COLO829 (cell line): ENCODE measurements at places on chromosomes 12 and 14.

- no peak for DNase-seq
Observed at GRCh38 chr14:25667387-25667786, 617.4 kb upstream of the STXBP6 start.

DNA sequence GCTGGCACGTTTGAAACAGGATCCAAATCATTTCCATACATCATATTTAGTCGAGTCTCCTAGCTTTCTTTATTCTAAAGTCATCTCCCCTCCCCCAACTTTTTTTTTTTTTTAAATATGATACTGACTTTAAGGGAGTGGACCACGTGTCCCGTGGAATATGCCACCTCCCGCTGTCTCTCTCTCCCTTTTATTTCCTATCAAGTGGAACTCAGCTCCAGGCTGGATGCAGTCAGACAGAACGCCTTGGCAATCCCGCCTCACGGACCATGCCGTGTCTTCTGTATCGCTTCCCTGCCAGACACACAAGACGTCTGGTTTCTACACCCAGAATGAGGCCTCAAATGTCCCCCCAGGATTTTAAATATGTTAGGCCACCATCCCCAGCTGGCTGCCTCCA lies 21.2 kb downstream of the BCL7A start:
- no peak for DNase-seq

DNA sequence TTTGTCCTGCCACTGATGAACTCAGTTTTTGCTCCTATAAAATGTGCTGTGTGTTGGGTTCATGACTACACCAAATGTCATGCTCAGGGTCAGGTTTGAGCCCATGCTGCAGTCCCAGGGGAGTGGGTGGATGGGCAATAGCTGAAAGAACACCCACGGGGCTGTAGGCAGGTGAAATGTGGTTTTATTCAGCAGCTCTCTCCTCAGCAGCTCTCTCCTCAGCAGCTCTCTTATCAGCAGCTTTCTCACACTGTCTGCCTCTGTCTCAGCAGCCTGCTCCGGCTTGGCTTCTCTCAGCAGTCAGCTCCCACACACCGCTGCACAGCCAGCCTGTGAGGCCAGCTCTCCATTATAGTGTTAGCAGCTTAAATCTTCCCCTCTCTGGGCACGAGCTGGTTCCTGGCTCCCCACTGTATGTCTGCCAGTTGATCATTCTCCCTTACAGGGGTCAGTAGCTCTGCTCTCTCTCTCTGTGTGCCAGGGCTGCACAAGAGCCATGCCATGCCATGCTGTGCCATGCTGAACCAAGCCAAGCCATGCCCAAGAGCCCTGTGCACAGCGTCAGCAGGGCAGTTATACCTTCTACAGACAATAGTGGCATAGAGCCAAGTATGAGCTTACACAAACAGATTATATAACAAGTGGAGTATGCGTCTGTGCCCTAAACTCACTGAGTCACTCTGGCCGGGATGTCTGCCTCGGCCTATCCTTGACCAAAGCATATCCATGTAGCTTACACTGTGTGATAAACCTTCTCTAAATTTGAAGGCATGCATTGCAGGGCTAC lies 303.3 kb upstream of the TMPO start:
- no peak for DNase-seq

GRCh38 chr12:84222841-84223240 lies 689.8 kb downstream of the SLC6A15 start:
- no peak for DNase-seq

GRCh38 chr14:49858383-49858782 lies 5.8 kb upstream of the NEMF start:
- no peak for DNase-seq

DNA sequence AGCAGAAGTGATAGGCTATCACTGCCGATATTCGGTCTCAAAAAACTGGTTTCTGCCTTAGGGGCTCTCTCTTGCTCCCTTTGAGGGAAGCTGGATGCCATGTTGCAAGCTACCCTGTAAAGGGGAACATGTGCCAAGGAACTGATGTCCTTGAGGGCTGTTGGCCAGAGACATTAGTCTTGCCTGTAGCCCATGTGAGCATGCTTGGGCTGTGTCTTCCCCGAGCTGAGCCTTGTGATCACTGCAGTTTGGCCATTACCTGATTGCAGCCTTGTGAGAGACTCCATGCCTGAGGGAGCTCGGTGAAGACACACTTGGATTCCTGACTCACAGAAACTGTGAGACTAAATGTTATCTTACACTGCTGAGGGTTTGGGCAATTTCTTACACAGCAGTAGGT lies 18.8 kb downstream of the RTRAF start:
- DNase-seq, result no peak

- no peak for DNase-seq
Observed at GRCh38 chr12:15853877-15854276, 28.3 kb upstream of the STRAP start.

DNA sequence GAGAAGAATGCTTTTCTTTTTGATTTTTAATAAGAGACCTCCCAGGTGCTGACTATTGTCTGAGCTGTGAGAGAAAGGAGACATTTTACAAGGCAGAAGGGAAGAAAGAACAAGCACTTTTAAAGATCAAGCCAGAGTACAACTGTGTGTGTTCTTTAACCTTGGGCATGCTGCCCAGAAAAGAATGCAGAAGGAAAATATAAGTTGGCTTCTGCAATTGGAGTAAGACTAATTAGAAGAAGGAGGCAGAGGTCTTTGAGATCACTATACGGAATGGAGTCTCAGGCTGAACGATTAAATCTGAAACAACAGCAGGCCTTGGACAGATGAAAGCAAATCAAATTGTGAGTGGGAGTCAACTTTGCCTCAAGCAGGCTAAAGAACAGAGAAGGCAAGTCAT lies 230.5 kb downstream of the ATP23 start:
- peak; percentile 38 for DNase-seq

GRCh38 chr14:53148671-53149070 lies 4.5 kb downstream of the DDHD1 start:
- no peak for DNase-seq
